ENCODE measurements at places on chromosomes 16 and 17. TPM values are rescaled to one million over a fixed set of nuclear protein-coding genes. Genes with fewer than 3 reads are reported as not detected.

The CLDN7 gene
- 19.1 TPM for polyA plus RNA-seq

The ARMC5 gene
- 10.1 TPM for polyA plus RNA-seq

The TIMP2 gene
- 37.6 TPM for polyA plus RNA-seq

DNA sequence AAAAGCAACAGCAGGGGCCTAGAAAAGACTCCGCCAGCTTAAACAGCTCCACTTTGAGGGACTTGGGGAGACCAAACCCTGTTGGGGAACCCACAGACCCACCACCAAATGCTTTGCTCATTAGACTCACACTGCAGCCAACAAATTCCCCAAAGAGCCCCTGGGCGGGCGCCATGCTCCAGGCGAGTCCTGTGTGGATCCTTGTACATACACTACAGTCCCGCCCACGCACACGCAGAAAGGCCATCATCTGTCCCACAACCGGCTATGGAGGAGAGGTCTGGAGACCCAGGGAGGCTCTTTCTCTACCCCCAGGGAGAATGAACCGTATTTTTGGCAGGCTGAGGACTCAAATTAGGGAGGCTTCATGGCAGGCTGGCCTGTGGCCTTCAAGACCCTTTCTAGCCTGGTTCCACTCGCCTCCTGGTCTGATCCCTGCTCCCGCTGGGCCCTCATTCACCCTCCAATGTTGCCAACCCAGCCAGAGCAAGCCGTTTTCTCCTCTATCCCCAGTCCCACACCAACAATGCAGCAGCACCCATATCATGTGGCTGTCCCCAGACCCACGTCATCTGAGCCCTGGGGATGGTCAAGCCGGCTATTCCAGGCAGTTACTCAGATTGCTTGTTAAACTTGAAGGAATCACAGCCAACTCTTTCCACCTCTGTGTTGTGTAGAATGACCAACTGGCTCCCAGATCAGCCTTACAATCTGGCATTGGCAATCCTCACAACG is 27.2 kb downstream of the ZNF423 start:
- H3K4me3 ChIP-seq = no peak overlapping the region
- DNase-seq = no peak

- no peaks in the 10 kb centered on the region for H3K36me3 ChIP-seq
- no peak for DNase-seq
- H3K4me3 ChIP-seq = no peak overlapping the region
- H3K27me3 ChIP-seq = no peaks in the 10 kb centered on the region
Measured at GRCh38 chr17:46811978-46812583, 6.4 kb downstream of the WNT3 start.

- no peak for DNase-seq
- no peaks in the 10 kb centered on the region for H3K27me3 ChIP-seq
- no peak overlapping the region for H3K27ac ChIP-seq
- H3K36me3 ChIP-seq = no peaks in the 10 kb centered on the region
Measured at GRCh38 chr17:59470624-59471297, 94.6 kb upstream of the DHX40 start.

GRCh38 chr17:73588891-73589290 is 55.4 kb downstream of the SDK2 start:
- H3K4me1 ChIP-seq = peaks cover 5% of the 10 kb centered on the region
- H3K36me3 ChIP-seq = no peaks in the 10 kb centered on the region

DNA sequence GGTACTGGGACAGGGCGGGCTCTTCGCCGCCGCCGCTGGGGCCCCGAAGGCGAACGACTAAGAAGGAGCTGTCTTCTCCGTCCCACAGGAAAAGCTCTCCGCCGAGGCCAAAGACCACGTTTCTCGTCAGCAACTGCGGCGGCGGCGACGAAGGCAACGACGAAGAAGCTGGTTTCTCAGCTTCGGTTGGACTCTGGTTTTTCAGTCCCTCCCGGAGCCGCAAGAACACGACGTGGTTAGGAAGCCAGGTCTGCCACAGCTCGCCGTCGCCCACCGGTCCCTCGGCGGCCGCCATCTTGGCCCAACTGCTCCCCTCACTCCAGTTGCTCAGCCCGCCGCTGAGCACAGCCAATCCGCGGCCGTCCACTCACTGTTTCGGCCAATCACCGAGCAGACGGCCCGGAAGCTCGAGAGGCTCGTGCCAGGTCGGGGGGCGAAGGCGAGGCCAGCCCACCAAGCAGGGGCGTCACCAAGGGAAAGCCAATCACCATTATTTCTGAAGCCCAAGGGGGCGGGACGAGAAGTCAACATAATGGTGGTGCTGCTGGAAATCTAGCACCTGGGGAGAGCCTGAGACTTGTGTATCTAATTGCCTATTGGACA is at the start of gene NUP88:
NUP88 (minus strand) TSS at position 307 of the 603 bp plus-strand sequence; CDS start at position 295, 12 bp downstream.
- H3K27ac ChIP-seq = peak within 1 kb of the TSS; percentile 99
- H3K36me3 ChIP-seq = peaks cover 26% of the 10 kb centered on the region
- DNase-seq = peak; percentile 93
- H3K4me3 ChIP-seq = peak within 1 kb of the TSS; percentile 90

Data from liver (tissue), 10 donors.